ENCODE measurements at places on chromosomes 12 and 14.

DNA sequence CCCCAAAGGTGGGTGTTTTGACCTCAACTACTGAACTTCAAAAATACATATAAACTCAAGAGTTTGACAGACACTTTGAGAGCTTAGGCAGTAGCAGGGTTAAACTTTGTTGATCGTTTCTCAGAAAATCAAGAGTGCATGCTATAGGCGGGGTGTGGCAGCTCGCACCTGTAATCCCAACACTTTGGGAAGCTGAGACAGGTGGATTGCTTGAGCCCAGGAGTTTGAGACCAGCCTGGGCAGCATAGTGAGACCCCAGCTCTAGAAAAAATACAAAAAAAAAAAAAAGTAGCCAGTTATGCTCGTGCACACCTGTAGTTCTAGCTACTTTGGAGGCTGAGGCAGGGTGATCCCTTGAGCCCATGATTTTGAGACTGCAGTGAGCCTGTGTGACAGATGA is 12.3 kb downstream of the NANOG start:
- DNase-seq: no peak

DNA sequence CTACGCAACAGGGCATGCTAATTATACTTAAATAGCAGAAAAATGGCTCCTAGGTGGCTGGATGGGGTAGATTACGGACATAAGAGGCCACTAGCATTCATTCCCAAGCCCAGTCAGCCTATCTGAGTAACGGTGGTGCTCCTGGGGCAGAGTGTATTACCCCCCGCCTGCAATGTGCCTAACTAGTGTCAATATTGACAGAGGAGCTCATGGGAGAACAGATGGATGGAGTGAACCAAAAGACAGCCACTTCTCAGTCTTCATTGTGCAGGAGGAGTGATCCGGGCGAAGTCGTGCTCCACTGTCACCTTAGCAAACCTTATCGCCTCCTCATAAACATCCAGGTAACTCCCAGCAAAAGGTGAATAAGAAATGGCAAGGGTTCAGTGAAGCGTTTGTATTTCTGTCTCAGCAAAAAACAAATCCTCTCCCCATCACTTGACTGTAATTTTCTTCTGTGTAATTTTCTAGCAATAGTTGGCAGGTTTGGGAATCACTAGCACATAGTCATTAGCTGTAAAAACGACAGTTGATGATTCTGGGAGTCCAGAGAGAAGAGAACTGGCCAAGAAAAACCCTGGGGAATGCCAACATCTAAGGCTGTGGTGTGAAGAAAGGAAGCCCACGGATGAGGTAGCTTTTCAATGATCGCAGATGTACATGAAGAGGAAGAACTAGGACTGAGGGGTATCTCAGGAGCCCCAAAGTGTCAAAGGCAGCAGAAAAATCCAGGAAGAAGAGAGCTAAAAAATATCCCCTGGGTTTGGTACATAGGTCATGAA is 126.6 kb upstream of the BCL2L14 start:
- DNase-seq: no peak

DNA sequence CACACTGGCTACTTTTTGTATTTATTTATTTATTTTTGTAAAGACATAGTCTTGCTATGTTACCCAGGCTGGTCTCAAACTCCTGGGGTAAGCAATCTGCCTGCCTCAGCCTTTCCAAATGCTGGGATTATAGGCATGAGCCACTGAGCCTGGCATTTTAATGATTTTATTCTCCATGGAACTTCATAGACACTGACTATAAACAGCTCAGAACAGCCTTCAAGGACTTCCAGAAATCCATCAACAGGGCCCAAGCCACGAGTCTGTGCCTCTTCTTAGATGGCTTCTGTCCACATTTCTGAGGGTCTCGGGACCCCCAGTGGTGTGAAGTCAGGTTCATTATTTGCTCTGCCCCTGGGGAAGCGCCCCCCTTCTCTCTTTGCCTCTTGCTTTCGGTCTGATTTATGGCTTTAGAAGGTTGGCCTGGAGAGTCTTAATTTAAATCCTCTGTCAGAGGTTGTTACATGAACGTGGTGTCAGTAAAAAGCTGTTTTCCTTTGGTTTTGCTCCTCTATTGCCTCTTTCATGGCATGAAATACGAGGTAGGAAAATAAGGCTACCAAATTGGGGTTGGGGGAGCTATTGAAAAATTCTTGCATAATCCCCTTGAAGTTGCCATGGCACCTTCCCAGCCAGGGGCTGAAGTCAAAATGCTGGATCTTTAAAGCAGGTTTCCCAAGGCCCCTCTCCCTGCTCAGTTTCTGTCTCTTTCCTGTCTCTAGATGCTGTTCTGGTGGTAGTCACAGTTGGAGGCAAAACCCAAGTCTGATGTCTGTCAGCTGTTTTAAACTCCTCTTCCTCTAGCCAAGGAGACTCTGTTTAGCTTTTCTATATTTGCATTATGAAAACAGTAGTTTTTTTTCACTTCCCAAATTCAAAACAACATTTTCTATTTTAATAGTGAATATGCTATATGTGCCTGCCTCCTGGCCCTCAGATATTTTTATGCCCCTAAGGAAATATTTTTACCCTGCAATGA is 129.4 kb downstream of the SMOC1 start:
- DNase-seq: no peak

GRCh38 chr14:52781629-52782028 is 9.8 kb downstream of the GNPNAT1 start:
- no peak for DNase-seq

DNA sequence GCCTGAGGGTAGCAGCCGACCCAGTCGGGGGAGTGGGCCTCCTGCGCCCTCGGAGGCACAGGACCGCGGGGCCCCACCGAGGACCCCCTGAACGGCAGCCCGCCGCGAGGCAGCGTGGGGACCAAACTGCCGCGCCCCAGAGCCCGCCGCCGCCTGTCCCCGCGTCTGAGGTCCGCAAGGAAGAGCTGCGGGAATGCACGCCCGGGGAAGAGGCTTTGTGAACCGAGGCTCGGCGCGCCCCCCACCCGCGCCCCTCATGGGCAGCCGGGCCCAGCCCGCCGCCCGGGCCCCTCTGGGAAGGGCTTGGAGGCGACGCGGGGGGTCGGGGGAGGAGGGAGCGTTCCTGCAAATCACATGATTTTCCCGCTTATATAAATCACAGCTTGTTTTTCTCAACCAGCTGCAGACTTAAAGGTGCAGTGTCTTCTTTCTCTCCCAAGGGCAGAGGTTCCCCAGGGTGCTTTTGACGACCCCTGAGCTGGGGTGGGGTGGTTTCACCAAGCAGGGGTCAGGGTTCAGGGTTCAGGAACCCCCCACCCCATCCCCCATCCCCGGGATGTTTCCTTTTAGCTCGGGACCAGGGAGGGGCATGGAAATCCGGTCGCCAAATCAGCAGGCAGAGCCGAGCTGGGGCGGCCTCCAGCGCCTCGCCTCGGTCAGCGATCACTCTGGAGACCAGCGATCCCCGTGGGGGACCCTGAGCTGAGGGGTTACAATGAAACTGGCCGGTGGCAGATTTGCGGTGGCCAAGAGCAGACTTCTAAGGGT is 44.7 kb upstream of the ATP23 start:
- DNase-seq: no peak

DNA sequence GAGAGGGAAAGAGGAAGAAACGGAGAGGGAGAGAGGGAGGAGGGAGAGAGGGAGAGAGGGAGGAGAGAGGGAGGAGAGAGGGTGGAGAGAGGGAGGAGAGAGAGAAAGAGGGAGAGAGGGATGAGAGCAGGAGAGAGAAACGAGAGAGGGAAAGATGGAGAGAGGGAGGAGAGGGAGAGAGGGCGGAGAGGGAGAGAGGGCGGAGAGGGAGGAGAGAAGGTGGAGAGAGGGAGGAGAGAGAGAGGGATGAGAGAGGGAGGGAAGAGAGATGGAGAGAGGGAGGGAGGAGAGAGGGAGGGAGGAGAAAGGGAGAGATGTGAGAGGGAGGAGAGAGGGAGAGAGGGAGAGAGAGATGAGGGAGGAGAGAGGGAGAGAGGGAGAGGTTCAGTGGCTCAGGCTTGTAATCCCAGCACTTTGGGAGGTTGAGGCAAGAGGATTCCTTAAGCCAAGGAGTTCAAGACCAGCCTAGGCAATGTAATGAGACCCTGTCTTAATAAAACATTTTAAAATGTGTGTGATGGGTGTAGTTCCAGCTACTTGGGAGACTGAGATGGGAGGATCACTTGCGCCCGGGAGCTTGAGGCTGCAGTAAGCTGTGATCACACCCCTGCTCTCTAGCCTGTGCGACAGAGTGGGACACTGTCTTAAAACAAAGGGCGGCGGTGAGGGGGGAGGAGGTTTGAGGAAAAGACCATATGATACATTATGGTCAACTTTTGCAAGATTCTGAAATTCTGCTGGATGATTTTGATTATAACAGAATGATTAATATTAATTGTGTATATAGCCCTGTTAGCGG is 21.3 kb upstream of the SNRPF start:
- no peak for DNase-seq

DNA sequence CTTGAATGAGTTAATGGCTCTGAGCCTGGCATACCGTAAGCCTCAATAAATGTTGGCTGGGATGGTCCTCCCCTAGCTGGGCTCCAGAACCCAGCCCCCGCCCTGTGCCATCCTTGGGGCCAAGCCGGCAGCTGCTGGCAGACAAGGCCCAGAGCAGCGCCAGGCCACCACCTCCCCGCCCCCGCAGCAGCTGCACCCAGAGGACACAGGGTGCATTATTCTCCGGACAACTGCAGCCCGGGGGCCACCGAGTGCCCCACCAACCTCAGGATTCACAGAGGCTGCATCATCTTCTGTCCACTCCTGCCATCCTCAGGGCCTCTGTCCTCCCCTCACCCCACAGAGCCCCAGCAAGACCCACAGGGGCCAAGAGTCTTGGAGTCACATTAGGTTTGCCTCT is 92.7 kb downstream of the NCOR2 start:
- DNase-seq: no peak

DNA sequence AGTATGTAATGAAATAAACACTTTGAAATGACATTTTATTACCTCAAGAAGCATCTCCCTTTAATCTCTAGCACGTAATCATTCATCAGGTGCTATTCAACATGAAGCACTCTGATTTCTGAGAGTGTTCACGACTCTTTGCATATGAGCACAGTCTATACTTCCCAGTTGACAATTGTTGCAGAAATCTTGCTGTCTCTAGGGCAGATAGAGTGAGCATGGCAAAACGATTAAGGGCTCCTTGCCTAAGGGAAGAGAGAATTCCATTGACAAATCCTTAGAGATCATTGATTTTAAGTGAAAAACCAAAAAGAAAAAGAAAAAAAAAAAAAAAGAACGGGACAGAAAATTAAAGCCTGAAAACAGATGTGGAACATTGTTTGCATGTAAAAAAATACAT is 107.6 kb downstream of the C12orf50 start:
- no peak for DNase-seq

- DNase-seq: no peak
These were observed 166.8 kb downstream of the MYRFL start for GRCh38 chr12:69991690-69992288.

- no peak for DNase-seq
These were observed 43.9 kb downstream of the PPP4R3A start for GRCh38 chr14:91466192-91466591.

- DNase-seq: no peak
These were observed 275.8 kb downstream of the SLC6A15 start for GRCh38 chr12:84636801-84637290.

- no peak for DNase-seq
These were observed 86.6 kb upstream of the SLC24A4 start for GRCh38 chr14:92236243-92236900.

DNA sequence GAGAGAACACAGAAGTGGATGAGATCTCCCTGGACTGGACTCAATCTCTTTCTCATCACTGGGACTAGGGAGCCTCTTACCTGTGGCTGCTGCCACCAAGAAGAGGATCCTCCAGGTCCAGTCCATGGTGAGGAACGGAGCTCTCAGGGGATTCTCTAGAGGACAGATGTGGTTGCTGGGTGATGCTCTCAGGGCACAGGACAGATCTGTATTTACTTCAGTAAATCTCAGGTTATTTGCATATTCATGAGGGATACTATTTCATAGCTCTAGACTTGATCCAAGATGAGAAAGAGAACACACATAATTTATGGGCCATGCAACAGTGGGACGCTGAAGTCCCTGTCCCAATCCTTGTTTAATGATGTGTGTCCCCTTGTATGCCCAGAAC is 460.5 kb downstream of the TMEM121 start:
- no peak for DNase-seq

DNA sequence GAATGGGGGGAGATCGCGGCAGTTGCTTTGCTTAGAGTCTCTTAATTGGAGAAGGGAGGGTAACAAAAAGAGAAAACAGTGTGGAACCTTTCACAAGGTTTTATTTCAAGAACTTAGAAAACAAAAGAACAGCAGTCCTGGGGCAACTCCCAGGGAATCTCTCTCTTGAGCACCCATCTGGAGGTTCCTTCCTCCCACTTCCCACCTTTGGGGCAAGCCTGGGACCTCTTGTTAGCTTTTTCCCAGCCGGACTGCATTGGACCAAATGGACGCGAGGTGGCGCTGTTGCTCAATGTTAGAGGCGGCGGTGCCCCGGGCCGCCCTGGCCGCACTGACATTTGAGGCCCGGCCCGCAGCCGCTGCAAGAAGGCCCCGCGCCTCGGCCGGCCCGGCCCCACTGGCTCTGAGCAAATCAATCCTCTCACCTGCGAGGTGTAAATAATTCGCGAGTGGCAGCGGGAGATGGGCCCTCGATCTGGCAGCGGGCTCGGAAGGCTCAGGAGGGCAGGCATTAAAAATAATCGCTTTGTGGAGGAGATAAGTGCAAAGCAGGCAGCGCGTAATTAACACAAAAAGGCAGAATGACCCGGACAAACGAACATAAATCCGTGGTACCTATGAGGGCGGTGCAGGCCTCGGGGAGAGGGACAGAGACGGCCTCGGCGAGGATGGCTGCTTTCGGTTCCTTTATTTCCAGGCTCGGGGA is 2.8 kb upstream of the HOXC8 start:
- peak; percentile 83 for DNase-seq

GRCh38 chr12:27794818-27795584 is 15.0 kb upstream of the MANSC4 start:
- DNase-seq: no peak

- no peak for DNase-seq
These were observed 1.3 kb downstream of the TMEM233 start for GRCh38 chr12:119594772-119595445.

DNA sequence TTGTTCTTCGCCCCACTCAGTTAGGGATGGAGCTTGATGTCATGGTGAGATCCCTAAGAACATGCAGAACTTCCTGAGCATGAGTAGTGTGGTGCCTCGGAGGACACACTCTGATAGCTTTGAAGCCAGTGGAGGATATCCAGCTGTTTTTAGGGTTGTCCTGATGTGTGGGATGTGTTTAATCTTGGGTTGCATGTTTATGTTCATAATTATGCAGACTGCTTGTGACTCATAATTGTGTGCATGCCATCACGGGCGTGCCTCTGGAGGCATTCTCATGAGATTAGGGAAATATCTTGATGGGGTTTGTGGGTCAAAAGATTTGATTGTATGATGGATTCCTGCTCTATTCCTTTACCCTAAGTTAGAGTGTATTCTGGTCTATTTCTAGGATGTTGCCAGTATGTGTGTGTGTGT is 267.4 kb upstream of the PELI2 start:
- DNase-seq: no peak

Measured in activated CD4-positive, alpha-beta T cell treated with anti-CD3 and anti-CD28 coated beads, Interleukin-2, amount 50 U/mL, for 16 hours (primary cell).